Osteocyte (in vitro differentiated cells): ENCODE measurements at places on chromosomes 12 and 14. TPM values are rescaled to one million over a fixed set of nuclear protein-coding genes. Genes with fewer than 3 reads are reported as not detected.

- DNase-seq = no peak
- no peak overlapping the region for H3K4me3 ChIP-seq
- peaks cover 29% of the 10 kb centered on the region for H3K36me3 ChIP-seq
Measured at GRCh38 chr14:35669782-35670181, 135.8 kb downstream of the INSM2 start.

- H3K4me1 ChIP-seq = peaks cover 35% of the 10 kb centered on the region
- peaks cover 4% of the 10 kb centered on the region for H3K36me3 ChIP-seq
- H3K27ac ChIP-seq = no peak overlapping the region
- H3K4me3 ChIP-seq = no peak overlapping the region
- no peaks in the 10 kb centered on the region for H3K27me3 ChIP-seq
Measured at GRCh38 chr12:46439793-46440511, 67.4 kb upstream of the SLC38A2 start.

- no peaks in the 10 kb centered on the region for H3K36me3 ChIP-seq
- no peaks in the 10 kb centered on the region for H3K27me3 ChIP-seq
- peaks cover 18% of the 10 kb centered on the region for H3K4me1 ChIP-seq
- no peak for DNase-seq
Measured at GRCh38 chr12:6041891-6042290, 82.6 kb downstream of the VWF start.

GRCh38 chr14:70130482-70130881 is 58.3 kb downstream of the SLC8A3 start:
- no peak overlapping the region for H3K4me3 ChIP-seq
- DNase-seq = no peak
- no peak overlapping the region for H3K27ac ChIP-seq
- no peaks in the 10 kb centered on the region for H3K4me1 ChIP-seq
- H3K36me3 ChIP-seq = no peaks in the 10 kb centered on the region

GRCh38 chr14:100011628-100012325 is 53.4 kb upstream of the EVL start:
- no peak overlapping the region for H3K4me3 ChIP-seq
- peaks cover 47% of the 10 kb centered on the region for H3K4me1 ChIP-seq
- no peak overlapping the region for H3K27ac ChIP-seq
- H3K27me3 ChIP-seq = no peaks in the 10 kb centered on the region
- DNase-seq = no peak

GRCh38 chr14:54609576-54609975 is 42.6 kb downstream of the SAMD4A start:
- no peak for DNase-seq
- H3K27ac ChIP-seq = peak overlapping the region; percentile 83
- no peaks in the 10 kb centered on the region for H3K27me3 ChIP-seq
- no peak overlapping the region for H3K4me3 ChIP-seq
- peaks cover 13% of the 10 kb centered on the region for H3K36me3 ChIP-seq

DNA sequence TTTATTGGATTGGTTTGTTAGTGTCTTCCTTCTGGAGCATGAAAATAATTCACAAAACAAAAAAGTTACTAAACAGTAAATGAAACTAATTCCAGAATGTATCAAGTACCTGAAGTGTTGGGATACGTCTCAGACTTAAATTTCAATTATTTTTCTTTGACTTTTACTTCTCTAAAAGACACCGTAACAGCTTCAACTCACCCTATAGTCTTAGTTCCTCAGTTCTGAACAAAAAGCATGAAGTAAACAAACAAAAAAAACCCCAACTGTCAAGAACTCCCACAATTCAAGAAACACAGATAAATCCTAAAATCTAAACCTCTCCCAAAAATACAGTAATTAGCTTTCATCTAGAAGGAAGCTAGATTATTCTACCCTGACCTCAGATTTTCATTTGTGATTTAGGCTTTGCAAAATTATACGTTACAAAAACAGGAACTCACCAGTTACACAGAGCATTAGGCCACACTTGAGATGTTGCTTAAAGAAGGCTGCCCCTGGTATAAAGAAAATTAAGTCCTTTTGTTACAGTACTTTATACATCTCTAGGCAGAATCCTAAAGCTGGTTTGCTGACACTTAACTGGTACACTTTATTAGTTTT is 10.2 kb downstream of the HEATR5A start:
- H3K27me3 ChIP-seq = no peaks in the 10 kb centered on the region
- H3K36me3 ChIP-seq = peaks cover 3% of the 10 kb centered on the region
- H3K4me1 ChIP-seq = peaks cover 26% of the 10 kb centered on the region
- H3K4me3 ChIP-seq = no peak overlapping the region
- no peak for DNase-seq
- H3K27ac ChIP-seq = no peak overlapping the region

- no peaks in the 10 kb centered on the region for H3K36me3 ChIP-seq
- peaks cover 45% of the 10 kb centered on the region for H3K4me1 ChIP-seq
- DNase-seq = no peak
- peaks cover 2% of the 10 kb centered on the region for H3K27me3 ChIP-seq
- H3K4me3 ChIP-seq = peak overlapping the region; percentile 71
- peak overlapping the region; percentile 38 for H3K27ac ChIP-seq
Measured at GRCh38 chr14:105093431-105094192, 28.4 kb upstream of the GPR132 start.

DNA sequence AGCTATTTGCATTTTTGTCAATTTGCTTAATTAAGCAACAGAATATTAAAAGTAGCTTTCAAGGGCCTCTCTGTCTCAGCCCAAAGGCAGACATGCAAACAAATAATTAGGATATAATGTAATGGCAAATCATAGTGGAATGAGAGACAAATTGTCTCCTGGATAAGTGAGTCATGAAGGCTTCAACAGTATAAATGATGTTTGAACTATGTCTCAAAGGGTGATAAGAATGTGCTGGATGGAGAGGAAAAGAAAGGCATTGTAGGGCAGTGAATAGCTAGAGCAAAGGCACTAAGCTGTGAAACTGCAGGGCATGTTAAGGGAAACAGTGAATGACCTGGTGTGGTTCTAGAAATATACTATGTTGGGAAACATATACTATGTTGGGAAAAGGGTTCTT is 53.5 kb upstream of the PPP1R12A start:
- H3K27me3 ChIP-seq = no peaks in the 10 kb centered on the region
- H3K36me3 ChIP-seq = no peaks in the 10 kb centered on the region

DNA sequence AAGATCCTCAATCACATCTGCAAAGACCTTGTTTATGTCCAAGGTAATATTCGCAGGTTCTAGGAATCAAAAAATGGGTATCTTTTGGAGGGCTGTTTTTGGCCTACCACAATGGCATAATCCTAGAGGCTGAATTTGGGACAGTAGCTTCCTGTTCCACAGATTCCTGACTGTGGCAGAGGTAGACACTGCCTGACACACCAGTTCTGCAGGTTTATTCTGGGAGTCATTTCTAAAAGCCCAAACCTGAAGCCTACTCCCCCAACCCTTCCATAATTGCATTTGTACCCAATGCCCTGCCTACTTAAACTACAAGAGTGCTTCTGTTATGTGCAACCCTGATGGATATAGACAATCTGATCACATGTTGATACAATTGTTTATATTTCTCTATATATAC is 378.9 kb downstream of the PCNX1 start:
- H3K27me3 ChIP-seq = peaks cover 8% of the 10 kb centered on the region
- peaks cover 3% of the 10 kb centered on the region for H3K4me1 ChIP-seq
- no peak overlapping the region for H3K4me3 ChIP-seq
- H3K36me3 ChIP-seq = no peaks in the 10 kb centered on the region

DNA sequence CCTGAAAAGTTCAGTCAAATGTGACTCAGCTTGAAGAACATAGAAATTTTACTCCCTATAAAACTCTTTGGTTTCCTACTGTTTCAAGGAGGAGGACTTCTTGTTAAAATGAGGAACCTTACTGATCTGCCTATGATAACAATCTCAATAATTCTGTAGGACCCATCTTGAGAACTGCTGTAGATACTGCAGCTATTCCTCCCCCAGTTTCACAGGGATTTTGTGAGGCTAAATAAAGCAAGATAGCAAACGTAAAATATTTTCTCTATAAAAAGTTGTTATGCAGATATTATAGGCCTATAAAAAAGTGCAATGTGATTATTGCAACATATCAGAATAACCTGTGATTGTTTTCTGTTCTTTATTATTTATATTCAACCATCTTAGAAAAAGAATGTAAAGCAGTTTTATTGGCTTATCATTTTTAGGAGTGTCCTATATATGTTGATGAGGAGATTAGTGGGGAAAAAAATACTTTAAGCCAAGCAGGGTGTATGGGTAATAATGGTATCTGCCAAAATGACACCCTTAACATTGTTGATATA is 12.1 kb downstream of the CLEC14A start:
- no peak overlapping the region for H3K4me3 ChIP-seq
- no peaks in the 10 kb centered on the region for H3K36me3 ChIP-seq
- H3K27me3 ChIP-seq = peaks cover 3% of the 10 kb centered on the region
- no peak for DNase-seq
- no peaks in the 10 kb centered on the region for H3K4me1 ChIP-seq

DNA sequence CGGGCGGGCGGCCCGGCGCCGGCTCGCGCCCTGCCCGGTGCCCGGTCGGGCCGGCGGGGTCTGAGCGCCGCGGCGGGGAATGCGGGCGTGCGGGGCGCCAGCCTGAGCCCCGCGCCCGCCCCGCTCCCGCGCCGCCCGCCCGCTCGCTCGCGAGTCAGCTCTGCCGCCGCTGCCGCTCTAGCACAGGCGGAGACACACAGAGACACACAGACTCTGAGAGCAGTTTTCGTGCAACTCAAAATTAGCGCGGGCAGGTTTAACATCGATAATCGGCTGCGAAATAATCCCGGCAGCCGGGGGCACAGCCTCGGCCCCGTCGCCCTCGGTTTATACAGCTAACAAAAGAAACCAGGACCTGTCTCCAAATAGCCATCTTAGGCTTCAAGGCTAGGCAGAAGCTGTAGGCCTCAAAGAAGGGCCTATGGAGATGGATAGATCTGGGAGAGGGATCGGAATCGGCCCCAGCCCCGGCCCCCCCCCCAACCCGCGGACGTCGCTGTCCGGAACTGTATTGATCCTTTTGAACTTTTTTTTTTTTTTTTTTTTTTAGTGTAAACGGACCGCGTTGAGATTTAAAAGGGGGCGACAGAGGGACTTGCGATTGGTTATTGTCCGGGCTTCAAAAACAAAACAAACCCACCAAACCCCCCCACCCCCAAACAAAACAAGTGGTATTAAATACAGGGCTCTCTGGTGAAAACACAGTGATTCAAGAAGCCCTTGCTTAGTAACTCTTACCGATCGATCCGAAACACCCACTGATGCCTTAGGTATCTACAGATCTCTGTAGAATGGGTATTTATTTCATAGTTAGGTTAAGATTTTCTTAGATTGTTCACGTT is 1.1 kb downstream of the ARID2 start:
- H3K27me3 ChIP-seq = no peaks in the 10 kb centered on the region
- H3K36me3 ChIP-seq = peaks cover 10% of the 10 kb centered on the region
- H3K4me1 ChIP-seq = peaks cover 37% of the 10 kb centered on the region
- peak overlapping the region; percentile 95 for H3K27ac ChIP-seq

- H3K4me3 ChIP-seq = no peak within 1 kb of the TSS
- no peaks in the 10 kb centered on the region for H3K36me3 ChIP-seq
- peaks cover 27% of the 10 kb centered on the region for H3K4me1 ChIP-seq
- DNase-seq = no peak
Measured at GRCh38 chr12:68225576-68226476, at the start of gene IL26. Gene IL26 (minus strand): TSS chr12:68225810. CDS start chr12:68225756, 54 bp downstream.

GRCh38 chr12:122471324-122472226 is 29.2 kb downstream of the ZCCHC8 start:
- DNase-seq = no peak
- H3K27me3 ChIP-seq = no peaks in the 10 kb centered on the region
- peaks cover 29% of the 10 kb centered on the region for H3K36me3 ChIP-seq
- H3K4me3 ChIP-seq = no peak overlapping the region
- peak overlapping the region; percentile 76 for H3K27ac ChIP-seq

GRCh38 chr12:47887529-47887928 is 17.3 kb downstream of the VDR start:
- DNase-seq = no peak
- H3K27me3 ChIP-seq = no peaks in the 10 kb centered on the region
- no peak overlapping the region for H3K27ac ChIP-seq
- H3K4me1 ChIP-seq = peaks cover 4% of the 10 kb centered on the region

DNA sequence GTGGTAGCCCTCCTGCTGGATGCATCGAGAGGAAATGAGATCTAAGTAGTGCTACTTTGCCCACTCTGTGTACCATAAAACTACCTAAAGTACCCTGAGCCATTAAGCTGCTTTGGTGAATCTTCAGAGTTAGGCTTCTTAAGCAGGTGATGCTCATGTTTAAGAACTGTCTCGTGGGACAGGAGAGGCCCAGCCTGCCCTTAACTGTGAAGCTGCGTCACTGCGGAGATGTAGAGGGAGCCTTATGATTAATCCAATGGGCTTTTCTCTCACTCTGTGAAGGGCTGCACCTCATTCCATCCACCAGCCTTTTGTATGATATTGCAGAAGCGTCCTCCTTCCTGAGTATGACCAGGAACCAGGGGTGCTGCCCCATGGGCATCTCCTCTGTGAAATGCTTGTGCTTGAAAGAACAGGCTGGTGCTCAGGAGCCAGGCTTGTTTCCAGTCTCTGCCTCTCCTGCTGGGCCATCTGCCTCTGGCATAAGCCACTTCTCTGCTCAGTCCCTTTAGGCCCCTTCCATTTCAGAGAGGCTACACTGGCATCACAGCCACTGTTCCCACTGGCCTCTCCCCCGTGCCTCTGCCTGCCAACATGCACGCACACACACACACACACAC is 6.8 kb upstream of the CCDC177 start:
- DNase-seq = no peak
- no peak overlapping the region for H3K27ac ChIP-seq
- H3K27me3 ChIP-seq = peaks cover 26% of the 10 kb centered on the region
- no peaks in the 10 kb centered on the region for H3K36me3 ChIP-seq
- no peak overlapping the region for H3K4me3 ChIP-seq
- no peaks in the 10 kb centered on the region for H3K4me1 ChIP-seq

The NAP1L1 gene
- total RNA-seq = 542 and 552 TPM in 2 replicates

The MMAB gene
- total RNA-seq = 19.5 and 20.6 TPM in 2 replicates

The PLEKHH1 gene
- 0.50 and 1.0 TPM in 2 replicates for total RNA-seq
